CD8-positive, alpha-beta memory T cell (primary cell): ENCODE measurements at places on chromosomes 16 and 17.

GRCh38 chr16:25875956-25876598, 184.3 kb downstream of the HS3ST4 start:
- no peaks in the 10 kb centered on the region for H3K36me3 ChIP-seq
- no peaks in the 10 kb centered on the region for H3K4me1 ChIP-seq
- DNase-seq = no peak
- H3K27ac ChIP-seq = no peak overlapping the region

DNA sequence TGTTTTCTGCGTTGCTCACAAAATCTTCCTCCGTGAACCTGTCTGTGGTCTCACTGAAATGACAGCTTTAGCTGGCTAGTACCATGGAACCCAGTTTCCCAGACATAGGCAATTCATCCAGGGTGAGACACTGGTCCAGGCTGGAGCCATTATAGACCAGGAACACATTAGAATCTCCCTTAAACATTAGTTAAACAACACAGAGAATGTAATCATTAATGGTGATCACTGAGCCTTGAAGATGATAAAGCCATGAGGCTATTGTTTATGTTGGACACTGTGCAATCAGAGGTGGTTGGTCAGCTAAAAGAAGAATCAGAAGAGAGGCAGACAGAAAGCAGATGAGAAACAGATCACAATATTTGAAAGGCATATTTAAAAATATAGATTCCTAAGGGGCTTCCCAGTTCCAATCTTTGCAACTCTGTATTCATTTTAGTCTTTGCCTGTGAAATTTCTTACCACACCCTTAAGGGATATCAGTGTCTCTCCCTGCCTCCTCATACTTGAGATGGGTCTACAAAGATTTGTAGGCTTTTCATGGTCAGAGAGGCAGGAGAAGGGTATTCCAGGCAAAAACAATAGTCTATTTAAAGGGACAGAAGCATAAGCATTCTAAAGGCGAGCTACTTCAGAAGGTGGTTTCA, 317.9 kb downstream of the MAP2K6 start:
- no peak for DNase-seq
- H3K36me3 ChIP-seq = no peaks in the 10 kb centered on the region
- H3K27ac ChIP-seq = no peak overlapping the region
- no peaks in the 10 kb centered on the region for H3K27me3 ChIP-seq

- no peak overlapping the region for H3K27ac ChIP-seq
- H3K27me3 ChIP-seq = no peaks in the 10 kb centered on the region
- DNase-seq = no peak
- peaks cover 79% of the 10 kb centered on the region for H3K4me1 ChIP-seq
- no peak overlapping the region for H3K4me3 ChIP-seq
Observed at GRCh38 chr17:59369031-59369975, 37.8 kb downstream of the YPEL2 start.

GRCh38 chr16:345772-346171, 6.8 kb downstream of the AXIN1 start:
- DNase-seq = no peak
- no peak overlapping the region for H3K27ac ChIP-seq
- H3K27me3 ChIP-seq = no peaks in the 10 kb centered on the region
- peaks cover 12% of the 10 kb centered on the region for H3K36me3 ChIP-seq
- H3K4me1 ChIP-seq = peaks cover 63% of the 10 kb centered on the region
- no peak overlapping the region for H3K4me3 ChIP-seq

DNA sequence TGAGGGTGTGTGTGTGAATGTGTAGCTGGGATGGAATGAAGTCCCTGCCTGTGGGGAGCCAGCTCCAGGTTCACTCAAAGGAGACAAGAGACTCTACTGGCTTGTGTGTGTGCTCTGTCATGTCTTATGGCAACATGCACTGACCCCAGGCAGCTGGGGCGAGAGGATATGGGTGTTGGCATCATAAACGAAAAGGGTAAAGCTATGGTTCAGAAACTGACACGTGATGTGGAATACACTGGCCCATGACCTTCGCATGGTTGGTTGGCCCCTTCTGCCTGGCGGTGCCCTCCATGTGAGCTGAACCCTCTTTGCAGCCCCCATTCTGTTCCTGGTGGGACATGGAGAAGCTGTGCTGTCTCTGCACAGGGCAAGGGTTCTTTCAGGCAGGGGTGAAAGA, 21.9 kb downstream of the ZNF750 start:
- H3K36me3 ChIP-seq = peaks cover 13% of the 10 kb centered on the region
- H3K4me1 ChIP-seq = no peaks in the 10 kb centered on the region
- no peak overlapping the region for H3K27ac ChIP-seq
- H3K4me3 ChIP-seq = no peak overlapping the region
- no peak for DNase-seq
- H3K27me3 ChIP-seq = no peaks in the 10 kb centered on the region

- no peaks in the 10 kb centered on the region for H3K27me3 ChIP-seq
- no peak overlapping the region for H3K27ac ChIP-seq
- H3K4me1 ChIP-seq = no peaks in the 10 kb centered on the region
- DNase-seq = no peak
Observed at GRCh38 chr16:78538919-78539318, 439.5 kb downstream of the WWOX start.

GRCh38 chr17:21537302-21537701, 155.0 kb upstream of the KCNJ18 start:
- peaks cover 12% of the 10 kb centered on the region for H3K4me1 ChIP-seq
- no peak for DNase-seq
- no peaks in the 10 kb centered on the region for H3K27me3 ChIP-seq
- no peak overlapping the region for H3K4me3 ChIP-seq

DNA sequence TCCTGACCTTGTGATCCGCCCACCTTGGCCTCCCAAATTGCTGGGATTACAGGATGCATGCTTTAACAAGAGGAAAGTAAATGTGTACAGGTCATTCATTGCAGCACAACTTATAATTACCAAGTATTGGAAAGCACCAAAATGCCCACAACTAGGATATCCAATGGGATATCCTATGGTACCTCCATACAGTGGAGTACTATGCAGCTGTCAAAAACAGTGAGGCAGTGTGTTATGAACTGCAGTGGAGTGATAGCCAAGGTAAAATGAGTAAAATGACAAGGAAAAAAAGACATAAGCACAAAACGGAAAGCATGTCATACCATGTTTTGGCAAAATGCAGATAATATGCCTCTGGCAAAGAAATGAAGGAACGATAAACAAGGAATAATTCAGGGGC, 87.6 kb downstream of the FOXL1 start:
- H3K4me3 ChIP-seq = no peak overlapping the region
- H3K36me3 ChIP-seq = no peaks in the 10 kb centered on the region
- DNase-seq = no peak
- H3K4me1 ChIP-seq = peaks cover 5% of the 10 kb centered on the region
- H3K27ac ChIP-seq = no peak overlapping the region

GRCh38 chr16:51982715-51983680, 563.9 kb downstream of the TOX3 start:
- no peaks in the 10 kb centered on the region for H3K4me1 ChIP-seq
- no peaks in the 10 kb centered on the region for H3K36me3 ChIP-seq
- H3K27me3 ChIP-seq = no peaks in the 10 kb centered on the region

DNA sequence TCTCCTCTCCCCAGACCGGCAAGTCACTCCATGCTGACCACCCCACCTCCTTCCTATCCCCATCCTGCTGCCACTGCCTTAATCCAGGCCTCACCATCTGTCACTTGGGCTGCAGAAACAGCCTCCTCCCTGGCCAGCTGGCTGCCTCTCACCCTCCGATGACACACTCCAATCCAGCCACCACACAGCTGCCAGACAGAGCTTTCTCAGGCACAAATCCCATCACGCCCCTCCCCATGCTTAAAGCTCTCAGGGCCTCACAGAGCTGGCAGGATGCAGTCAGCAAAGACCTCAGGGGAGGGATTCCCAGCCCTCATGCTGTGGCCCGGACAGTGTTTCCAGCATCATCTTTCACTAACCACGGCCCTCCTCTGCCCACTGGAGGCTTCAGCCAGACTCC, 13.7 kb downstream of the CAMKK1 start:
- DNase-seq = no peak
- H3K27ac ChIP-seq = no peak overlapping the region
- no peak overlapping the region for H3K4me3 ChIP-seq
- H3K4me1 ChIP-seq = no peaks in the 10 kb centered on the region

- H3K36me3 ChIP-seq = no peaks in the 10 kb centered on the region
- no peaks in the 10 kb centered on the region for H3K4me1 ChIP-seq
- H3K27me3 ChIP-seq = no peaks in the 10 kb centered on the region
- H3K4me3 ChIP-seq = no peak overlapping the region
Observed at GRCh38 chr17:62660629-62661118, 33.2 kb downstream of the MRC2 start.

GRCh38 chr17:40481106-40481505, 20.3 kb downstream of the TNS4 start:
- H3K27ac ChIP-seq = peak overlapping the region; percentile 67
- H3K4me1 ChIP-seq = peaks cover 65% of the 10 kb centered on the region
- H3K27me3 ChIP-seq = no peaks in the 10 kb centered on the region

DNA sequence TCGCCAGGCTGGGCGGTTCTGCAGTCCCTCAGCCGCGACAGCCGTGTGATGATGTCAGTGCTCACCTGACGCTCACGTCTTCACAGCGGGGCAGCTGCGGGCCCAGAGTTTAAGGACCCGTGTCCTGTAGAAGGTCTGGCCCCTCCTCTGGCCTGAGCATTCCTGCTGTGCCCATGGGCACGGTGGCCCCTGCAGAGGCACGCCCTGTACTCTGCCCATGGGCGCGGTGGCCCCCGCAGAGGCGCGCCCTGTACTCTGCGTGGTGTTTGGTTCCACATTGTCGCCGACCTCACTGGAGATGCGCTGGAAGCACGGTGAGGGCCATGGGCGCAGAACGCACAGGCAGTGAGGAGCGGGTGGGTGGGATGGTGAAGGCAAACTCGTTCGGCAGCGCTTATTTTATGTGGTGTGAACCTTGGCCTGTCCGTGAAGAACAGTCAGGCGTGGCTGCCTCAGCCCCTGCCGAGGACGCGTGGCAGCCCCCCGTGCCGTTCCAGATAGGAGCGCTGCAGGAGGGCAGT, 122.0 kb downstream of the BANP start:
- H3K36me3 ChIP-seq = peaks cover 3% of the 10 kb centered on the region
- no peak overlapping the region for H3K27ac ChIP-seq
- H3K27me3 ChIP-seq = no peaks in the 10 kb centered on the region

- no peaks in the 10 kb centered on the region for H3K36me3 ChIP-seq
- no peak overlapping the region for H3K4me3 ChIP-seq
- no peak overlapping the region for H3K27ac ChIP-seq
- H3K27me3 ChIP-seq = no peaks in the 10 kb centered on the region
- no peak for DNase-seq
Observed at GRCh38 chr17:11871773-11872172, 125.5 kb downstream of the ZNF18 start.

- H3K4me1 ChIP-seq = no peaks in the 10 kb centered on the region
- H3K36me3 ChIP-seq = no peaks in the 10 kb centered on the region
- no peak for DNase-seq
- H3K27me3 ChIP-seq = no peaks in the 10 kb centered on the region
- no peak overlapping the region for H3K27ac ChIP-seq
- no peak overlapping the region for H3K4me3 ChIP-seq
Observed at GRCh38 chr16:88356124-88356726, 26.5 kb upstream of the ZNF469 start.

DNA sequence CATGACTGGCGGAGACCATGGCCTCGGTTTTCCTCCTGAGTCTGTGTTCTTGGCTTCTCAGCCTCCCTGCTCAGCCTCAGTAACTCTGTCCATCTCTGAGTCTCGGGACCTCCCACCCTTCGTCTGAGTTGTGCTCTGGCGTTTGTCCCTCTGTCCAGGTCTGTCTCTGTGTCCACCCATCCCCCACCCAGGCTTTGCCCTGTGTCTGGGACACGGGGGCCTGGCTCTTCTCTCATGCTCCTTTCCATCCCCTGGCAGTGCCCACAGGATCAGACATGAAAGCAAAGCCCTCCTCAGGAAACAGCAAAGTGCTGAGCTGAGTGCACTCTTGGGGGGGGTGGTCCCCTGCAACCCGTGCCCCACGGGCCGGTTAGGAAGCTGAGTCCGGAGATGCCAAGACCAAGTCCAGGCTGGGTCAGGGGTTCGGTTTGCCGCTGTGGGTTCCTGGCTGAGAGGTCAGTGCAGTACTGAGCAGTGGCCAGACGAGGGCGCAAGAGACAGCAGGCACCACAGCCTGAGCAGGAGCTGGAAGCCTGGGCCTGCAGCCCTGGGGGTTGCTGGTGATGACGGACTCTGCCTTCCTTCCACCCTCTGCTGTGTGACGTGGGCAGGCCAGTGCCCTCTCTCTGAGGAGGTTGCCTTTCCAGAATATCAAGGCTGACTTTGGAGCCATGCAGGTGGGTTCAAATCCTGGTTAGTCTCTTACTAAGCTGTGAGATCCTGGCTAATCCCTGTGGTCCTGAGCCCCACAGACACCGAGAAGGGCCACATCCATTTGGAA, 2.5 kb downstream of the P2RX1 start:
- peak overlapping the region; percentile 1 for H3K27ac ChIP-seq
- no peak overlapping the region for H3K4me3 ChIP-seq
- no peaks in the 10 kb centered on the region for H3K27me3 ChIP-seq
- peaks cover 54% of the 10 kb centered on the region for H3K4me1 ChIP-seq
- no peaks in the 10 kb centered on the region for H3K36me3 ChIP-seq
- DNase-seq = peak; percentile 77
